ENCODE measurements at places on chromosomes 2 and 18.

- no peak for DNase-seq
Observed at GRCh38 chr2:220949466-220949865, 622.6 kb downstream of the EPHA4 start.

GRCh38 chr2:101432411-101433181 lies 42.3 kb downstream of the RFX8 start:
- DNase-seq, result peak; percentile 69

DNA sequence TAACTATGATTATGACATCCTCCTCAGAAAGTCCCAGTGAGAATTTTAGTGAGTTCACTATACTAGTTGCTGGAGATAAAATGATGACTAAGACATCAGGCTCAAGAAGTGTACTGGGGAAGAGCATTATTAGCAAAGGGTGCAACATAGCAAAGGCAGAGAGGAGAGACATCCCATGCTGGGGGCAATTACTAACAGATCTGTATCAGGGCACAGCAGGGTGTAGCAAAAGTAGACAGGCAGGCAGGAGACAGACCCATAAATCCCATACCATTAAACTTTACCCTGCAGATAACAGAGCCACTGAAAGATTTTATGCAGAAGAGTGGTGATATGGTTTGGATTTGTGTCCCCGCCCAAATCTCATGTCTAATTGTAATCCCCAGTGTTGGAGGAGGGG lies 161.7 kb downstream of the SP3 start:
- no peak for DNase-seq

DNA sequence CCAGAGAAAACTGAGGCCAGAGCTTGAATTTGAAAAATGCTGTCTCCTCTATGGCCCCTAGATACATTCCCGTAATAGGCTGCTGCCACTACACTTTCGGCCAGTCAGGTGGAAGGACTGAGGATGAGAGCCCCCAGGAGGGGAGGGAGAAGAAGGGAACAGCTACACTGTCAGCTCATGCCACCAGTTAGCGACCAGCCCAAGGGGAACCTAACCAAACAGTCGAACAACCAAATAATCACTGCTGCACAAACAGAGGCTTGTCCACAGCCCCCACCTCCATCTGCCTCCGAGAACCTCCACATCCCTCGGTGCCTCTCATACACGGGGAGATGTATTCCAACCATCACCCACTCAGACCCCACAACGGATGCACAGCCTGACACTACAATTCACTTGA lies 7.3 kb downstream of the ZNF516 start:
- peak; percentile 48 for DNase-seq

GRCh38 chr18:43772907-43773306 lies 495.6 kb upstream of the SYT4 start:
- DNase-seq, result no peak

DNA sequence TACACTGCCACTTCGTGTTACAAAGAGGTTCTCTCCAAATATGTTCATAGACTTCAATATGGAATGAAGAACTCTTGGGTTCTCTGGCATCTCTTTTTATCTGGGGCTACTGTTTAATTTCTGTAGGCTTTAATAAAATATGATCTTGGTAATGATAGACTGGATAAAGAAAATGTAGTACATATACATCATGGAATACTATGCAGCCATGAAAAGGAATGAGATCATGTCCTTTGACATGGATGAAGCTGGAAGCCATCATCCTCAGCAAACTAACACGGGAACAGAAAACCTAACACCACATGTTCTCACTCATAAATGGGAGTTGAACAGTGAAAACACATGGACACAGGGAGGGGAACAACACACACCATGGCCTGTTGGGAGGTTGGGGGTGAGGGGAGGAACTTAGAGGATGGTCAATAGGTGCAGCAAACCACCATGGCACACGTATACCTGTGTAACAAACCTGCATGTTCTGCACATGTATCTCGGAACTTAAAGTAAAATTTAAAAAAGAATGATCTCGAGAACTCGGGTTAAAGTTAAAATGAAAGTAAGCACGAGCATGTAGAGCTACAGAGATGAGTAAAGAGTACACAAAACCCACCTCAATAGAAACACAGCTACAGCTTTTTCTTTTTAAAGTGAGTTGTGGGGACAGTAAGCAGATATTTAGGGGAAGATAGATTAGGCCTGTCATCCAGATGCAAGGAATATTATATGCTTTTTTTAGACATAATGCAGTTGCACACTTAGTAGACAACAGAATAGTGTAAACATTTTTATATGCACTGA lies 102.3 kb downstream of the SGPP2 start:
- no peak for DNase-seq

DNA sequence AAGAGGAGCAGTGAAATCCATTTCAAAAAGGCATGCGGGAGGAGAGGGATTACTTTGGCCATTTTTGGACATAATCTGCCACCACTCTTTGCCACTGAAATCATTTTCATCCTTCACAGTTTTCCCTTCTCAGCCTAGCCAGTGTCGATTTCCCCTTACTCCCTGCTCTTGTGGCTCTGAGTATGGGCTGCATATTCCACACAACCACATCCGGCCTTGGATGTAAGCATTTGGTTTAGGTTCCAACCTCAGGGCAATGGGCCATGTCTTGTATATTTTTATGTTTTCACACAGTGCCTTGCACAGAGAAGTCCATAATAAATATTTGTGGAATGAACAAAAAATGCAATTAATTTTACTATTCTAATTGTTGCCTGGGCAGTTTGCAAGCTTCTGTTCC lies 7.7 kb upstream of the SERPINE2 start:
- peak; percentile 14 for DNase-seq
